ENCODE measurements at places on chromosomes 11 and 22.
A peak's percentile ranks its signal among the peaks of the same experiment; 100 is the strongest.

DNA sequence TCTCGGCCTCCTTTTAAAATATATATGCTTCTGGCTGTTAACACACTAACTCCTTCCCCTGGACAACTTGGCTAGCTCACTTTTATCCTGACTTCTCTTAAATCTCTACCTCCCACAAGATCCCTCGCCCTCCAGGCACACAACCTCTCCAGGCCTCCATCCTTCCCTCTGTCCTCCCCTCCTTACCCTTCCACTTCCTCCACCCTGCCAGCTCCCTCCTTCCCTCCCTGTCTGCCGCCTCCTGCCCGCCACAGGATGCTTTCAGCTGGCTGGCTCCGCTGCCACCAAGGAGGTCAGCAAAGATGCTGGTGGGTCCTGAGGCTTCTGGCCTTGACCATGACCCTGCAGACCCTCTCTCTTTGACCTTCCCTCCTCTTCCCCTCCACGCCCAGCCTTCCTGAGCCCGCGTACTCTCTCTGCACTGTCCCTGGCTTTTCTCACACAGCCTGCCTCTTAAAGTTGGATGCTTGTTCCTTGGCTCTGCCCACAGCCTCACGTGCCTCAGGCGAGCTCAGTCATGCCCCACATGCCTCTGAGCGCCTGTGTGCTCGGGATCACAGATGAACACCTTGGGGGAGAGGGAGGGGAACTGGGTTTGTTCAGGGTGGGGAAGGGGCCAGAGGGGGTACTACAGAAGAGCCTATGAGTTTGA is 6.7 kb downstream of the NFAM1 start:
- no peak for DNase-seq

- DNase-seq: no peak
These were observed 84.1 kb downstream of the LARGE2 start for GRCh38 chr11:46006418-46007070.

GRCh38 chr11:116791002-116791812 is 472 bp downstream of the APOA5 start:
- DNase-seq: peak; percentile 93

DNA sequence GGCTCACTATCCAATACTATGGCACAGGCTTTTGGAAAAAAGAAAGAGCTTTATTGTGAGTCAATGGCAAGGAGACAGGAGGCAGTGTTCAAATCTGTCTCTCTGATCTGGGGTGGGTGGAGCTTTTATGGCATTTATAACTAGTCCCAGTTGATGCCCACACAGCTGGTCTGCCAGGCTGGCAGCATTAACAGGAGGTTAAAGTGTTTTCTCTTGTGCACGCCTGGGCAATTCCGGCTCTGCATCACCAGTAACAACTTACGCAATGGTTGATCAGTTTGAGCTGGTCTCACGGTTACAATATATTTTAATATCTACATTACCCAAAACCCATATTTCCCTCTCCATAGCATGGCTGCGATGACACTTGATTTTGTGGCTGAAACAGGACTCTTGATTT is 15.1 kb upstream of the SMIM38 start:
- DNase-seq: no peak

GRCh38 chr11:59601788-59602187 is 13.8 kb downstream of the OSBP start:
- DNase-seq: no peak

DNA sequence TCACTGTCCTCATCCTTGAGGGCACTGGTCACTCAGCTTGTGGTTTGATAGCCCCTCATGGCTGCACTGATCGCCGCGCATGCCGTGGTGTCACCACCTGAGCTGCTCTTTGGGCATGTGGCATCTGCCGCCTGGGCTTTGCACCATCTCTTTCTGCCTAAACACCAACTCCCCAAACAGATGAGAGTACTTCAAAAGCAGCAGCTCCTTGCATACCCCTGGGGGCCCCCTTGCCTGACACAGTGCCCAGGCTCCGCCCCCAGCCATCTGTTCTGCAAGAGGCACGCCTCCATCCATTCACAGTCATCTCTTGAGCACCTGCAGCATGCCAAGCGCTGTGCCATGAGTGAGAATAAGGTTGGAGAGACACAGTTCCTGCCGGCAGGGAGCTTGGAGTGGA is 104.5 kb upstream of the B3GAT1 start:
- peak; percentile 53 for DNase-seq

DNA sequence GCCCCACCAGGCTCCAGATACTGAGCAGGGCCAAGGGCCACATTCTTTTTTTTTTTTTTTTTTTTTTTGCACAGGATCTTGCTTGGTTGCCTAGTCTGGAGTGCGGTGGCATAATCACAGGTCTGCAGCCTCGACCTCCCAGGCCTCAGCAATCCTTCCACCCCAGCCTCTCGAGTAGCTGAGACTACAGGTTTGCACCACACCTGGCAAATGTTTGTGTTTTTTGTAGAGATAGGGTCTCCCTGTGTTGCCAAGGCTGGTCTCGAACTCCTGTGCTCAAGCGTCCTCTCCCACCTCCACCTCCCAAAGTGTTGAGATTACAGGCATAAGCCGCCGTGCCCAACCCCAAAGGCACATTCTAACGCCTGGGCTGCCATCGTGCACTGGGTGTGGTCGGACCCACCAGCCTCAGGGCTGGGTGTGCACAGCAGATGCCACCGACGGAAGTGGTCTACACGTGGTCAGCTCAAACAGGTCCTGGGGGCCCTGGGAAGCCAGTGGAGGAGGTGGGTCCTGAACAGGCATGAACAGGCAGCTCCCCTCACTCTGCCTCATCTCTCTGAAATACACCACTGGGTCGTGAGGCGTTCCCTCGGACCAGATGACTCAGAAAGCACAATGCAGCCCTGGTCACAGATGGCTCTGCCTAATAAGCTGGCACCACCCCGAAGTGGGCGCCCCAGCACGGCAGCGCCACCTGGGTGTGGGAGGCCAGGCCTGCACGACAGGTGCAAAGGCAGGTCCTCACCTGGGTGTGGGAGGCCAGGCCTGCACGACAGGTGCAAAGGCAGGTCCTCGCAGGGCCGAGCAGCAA is 5.1 kb upstream of the B4GALNT4 start:
- DNase-seq: no peak

GRCh38 chr22:23837496-23837859 is 1.3 kb downstream of the DERL3 start:
- DNase-seq: no peak
